Ascending aorta (tissue), 2 donors: ENCODE measurements at places on chromosomes 13 and 19. TPM values are rescaled to one million over a fixed set of nuclear protein-coding genes. Genes with fewer than 3 reads are reported as not detected.

DNA sequence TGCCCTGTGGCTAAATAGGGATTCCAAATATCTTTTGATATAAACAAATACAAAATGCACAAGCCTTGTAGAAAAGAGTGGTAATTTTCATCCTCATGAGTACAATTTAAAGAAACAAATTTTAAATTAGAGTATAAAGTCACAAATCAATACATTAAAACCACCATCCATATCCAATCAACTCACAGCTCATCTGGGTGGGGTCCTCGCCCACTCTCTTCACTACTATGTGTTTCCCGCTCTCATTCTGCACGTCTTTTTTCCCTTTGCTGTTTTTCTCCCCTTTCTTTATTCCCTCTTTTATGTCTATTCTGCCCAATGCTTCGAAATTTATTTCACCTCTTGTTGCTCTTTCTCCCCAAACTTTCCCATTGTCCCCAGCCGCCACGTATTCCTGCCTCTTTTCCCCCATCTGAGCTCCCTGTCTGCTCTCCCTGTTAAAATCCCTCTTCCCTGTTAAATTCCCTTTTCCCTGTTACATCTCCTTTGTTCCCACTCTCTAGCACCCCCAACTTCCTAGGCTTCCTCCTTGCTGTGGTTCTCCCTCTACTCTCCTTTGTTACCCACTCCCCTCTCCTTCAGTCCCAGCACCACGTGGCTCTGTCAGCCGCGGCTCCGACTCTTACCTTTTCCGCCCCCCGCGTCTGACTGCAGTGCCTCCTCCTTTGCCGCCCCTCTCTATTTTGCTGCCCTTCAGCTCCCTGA lies 1.3 kb downstream of the ZNF616 start:
- DNase-seq: no peak

DNA sequence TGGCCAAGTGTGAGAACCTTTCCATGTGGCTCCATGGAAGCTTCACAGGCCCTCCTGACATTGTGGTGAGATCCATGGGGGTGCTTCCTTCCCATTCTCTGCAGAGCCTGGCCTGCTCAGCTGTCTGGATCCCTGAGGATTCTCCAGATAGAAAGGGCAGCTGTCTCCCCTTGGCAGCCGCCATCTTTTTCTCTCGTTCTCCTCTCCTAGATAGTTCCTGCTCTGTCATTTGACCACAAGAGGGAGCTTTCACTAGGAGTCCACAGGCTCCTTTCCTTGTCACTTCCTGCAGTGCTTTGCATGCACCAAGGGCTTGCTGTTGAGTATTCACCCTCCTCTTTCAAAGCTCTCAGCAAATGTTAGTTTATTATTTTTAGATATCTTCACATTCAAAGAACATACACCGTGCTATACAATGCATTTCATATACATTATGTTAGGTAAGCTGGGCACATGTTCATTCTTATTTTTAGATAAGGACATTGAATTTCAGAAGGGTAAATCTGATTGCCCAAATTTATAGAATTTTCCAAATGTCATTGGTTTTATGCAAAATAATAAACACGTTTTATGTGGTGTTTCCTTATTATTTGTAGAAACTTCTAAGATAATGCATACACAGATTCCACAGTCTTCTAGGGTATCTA lies 133.2 kb downstream of the FRY start:
- DNase-seq: no peak

- no peak for DNase-seq
Observed at GRCh38 chr19:54616821-54617560, 13.3 kb upstream of the LILRB1 start.

DNA sequence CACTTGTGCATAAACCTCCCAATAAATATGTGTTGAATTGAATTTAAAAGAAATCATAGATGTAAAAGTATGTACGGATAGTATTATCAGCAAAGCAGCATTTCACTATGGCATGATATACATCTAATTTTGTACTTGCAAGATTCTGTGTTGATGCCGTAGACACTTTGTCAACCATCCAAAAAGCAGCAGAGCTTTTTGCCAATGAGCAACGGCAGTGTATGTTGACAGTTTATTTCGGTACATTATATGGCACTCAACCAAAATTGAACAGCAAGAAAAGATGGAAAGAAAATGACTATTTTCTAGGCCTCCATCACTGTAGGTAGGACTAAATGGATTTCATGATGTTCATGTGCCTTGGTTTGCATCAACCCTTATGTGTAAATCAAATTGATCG lies 543.7 kb downstream of the DACH1 start:
- DNase-seq: no peak

- DNase-seq: no peak
Observed at GRCh38 chr13:103066781-103067345, 646 bp upstream of the SLC10A2 start.

DNA sequence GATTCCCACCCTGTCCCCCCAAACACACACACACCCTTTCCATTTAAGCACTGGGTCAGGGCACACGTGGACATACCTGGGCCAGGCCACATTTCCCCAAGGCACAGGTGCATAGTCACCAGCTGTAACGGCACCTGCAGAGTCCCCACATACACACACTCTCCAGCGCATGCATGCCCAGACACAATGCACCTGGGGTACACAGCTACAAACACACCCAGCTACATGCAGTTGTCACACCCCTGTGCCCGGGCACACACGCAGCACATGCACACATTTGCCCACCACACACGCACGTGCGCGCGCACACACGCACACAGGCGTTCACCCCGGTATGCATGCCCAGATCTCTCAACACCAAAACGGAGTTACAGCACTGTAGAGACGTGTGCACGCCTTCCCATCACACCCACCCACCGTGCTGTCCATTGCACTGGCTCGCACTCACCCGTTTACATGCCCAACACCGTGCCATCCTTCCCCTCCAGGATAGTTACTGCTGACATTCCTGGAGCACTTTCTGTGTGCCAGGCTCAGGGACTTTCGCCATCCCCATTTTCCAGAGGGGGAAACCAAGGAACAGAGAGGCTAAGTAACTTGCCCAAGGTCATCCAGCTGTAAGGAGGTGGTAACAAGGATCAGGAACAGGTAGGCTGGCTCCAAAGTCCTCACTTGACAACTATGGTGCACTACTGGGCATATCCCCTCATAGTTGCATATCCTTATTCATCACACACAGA lies 749 bp upstream of the SHANK1 start:
- DNase-seq: no peak

DNA sequence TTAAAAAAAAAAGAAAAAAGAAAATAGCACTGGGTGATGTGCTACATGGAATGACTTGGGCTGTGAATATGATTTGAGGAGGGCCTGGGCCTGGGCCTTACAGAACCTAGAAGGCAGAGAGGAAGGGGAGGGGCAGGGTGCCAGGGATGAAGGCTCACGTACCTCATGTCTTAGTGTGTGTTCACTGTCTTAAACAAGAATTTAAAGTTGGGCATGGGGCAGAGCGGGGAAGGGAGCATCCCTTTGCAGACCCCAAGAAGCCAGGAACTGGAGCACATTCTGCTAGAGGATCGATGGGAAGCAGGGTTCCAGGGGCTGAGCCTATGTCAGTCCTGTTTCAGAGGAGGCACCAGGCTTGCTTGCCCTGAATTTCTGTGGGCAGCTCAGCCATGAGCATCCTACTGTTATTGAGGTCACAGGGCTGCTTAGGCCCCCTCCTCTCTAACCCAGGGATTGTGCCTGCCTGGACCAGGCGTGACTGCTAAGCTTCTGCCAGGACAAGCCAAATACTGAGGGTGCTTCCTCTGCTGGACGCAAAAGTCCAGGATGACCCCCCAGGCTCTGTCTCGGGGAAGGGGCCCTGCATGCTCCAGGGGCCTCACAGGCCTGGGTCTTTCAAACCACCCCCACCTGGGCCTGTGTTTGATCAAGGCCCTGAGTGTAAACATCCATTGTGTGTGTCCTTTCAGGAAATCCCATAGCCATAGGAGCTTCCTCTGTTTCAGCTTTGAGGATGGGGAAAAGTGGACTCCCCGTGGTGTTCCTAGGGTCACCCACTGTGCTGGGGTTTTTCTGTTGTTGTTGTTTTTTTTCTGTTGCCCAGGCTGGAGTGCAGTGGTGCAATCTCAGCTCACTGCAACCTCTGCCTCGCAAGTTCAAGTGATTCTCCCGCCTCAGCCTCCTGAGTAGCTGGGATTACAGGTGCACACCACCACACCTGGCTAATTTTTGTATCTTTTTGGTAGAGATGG lies 4.8 kb downstream of the LSR start:
- no peak for DNase-seq

DNA sequence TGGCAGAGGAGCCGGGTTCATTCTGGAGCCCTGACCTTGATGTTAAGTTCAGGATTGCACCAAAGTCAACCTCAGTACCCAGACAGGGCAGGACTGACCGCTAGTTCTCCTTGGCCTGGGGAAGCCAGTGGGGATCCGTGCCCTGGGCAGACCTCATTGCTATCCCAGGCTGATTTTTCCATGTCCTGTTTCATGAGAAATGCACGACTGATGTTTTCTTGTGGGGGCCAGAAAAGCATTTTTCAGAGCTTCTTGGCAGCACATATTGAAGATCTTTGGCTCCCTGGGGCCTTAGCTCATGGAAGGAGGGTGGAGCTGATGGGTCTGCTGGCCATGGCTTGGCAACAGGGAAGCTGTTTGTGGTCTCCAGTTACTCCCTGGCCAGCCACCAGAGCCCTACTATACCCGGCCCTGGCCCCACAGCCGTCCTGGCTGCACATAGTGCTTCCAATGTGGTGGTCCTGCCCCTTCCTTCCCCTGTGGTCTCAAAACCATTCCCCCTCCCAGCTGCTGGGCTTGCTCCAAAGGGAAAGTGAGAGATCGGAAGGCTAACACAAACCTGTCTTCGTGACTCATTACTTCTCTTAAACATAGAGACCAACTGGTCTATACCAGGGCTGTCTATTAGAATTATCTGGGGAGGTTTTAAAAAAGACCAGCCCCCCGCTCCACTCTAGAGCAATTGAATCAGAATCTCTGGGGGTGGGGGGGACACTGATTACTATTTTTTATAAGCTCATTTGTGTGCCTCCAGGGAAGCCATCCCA lies 11.2 kb downstream of the IL17D start:
- peak; percentile 87 for DNase-seq

GRCh38 chr13:113666951-113667701 lies at the start of gene GRK1:
GRK1 (plus strand) TSS chr13:113667219; CDS start chr13:113667387, 168 bp downstream.
- DNase-seq: peak; percentile 47

DNA sequence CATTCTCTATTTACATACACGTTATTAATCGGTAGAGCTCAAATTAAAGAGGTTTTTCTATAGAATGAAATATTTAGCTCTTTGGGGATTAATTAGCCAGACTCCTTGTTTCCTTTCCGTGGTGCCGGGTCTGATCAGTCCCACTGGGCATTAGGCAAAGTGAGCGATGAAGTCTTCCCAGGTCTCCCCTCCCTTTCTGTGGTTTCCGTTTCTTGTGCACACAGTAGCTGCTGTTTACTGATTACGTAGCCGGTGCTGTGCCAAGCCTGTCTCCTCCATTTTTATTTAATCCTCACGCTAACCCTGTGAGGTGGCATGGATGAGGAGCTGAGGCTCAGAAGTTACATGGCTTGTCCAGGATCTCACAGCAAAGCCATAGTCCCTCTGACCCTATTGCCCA lies 9.0 kb downstream of the SLC25A15 start:
- DNase-seq: no peak

DNA sequence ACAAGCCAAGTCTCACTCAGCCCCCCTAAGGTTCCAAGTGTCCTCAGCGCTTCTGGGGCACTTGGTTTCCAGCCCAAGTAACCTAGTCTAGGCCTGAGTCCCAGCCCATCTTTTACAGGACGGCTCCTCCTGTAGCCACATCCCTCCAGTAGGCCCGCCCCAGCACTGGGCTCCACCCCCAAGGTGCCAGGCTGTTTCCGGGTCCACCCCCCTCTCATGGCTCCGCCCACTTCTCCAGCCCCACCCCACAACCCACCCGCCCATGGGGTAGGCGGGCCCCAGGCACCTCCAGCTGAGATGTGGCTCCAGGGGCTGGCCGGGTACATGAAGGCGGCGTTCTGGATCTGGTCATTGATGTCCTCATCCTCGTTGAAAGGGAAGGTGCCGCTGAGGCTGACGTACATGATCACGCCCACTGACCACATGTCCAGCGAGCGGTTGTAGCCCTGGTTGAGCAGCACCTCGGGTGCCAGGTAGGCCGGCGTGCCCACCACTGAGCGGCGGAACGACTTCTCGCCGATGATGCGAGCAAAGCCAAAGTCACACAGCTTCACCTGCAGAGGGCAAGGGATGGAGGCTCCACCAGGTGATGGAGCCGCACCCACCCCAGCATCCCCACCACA lies 17.2 kb upstream of the DACT3 start:
- DNase-seq: no peak

DNA sequence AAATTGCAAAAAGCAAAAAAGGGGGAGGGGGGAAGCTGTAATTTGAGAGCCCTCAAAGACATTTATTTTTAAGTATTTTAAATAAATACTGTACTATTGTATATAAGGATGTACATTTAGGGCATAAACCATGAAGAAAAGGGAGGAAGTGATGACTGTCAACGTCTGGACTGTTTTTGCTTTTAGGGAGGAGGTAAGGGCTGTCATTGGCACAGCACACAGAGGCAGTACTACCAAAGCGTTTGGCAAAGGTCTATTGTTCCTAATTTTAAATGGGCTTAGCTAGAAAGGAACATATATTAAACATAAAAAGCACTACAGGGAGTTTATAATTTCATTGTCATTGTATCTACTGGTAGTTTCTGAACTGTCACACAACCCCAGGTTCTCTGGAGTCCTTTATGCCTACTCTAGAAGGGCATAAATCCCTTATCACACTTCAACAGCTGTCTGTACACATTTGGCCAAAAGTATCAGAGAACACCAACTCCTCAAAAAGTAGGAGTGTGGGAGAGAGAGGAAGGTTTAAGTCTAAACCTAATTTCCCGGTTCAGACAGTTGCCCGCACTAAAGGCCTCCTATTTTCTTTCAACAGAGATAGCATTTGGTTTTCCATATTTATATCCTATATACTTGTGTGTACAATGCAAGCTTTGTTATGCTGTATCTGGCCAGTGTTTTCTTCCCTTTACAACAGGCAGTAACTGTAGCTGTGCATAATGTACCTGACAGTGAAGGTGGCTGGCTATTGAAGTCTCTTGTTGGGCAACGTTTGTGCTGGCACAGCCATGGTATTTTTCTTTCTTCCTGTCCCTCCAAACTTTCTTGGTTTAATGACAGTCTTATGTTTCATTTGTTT lies 406.2 kb downstream of the KLF5 start:
- DNase-seq: no peak

GRCh38 chr19:54030895-54031586 lies 32.7 kb downstream of the VSTM1 start:
- no peak for DNase-seq

- no peak for DNase-seq
Observed at GRCh38 chr19:2419754-2420153, 7.6 kb downstream of the TIMM13 start.

GRCh38 chr19:35879770-35880317 lies 11.5 kb downstream of the APLP1 start:
- peak; percentile 89 for DNase-seq

DNA sequence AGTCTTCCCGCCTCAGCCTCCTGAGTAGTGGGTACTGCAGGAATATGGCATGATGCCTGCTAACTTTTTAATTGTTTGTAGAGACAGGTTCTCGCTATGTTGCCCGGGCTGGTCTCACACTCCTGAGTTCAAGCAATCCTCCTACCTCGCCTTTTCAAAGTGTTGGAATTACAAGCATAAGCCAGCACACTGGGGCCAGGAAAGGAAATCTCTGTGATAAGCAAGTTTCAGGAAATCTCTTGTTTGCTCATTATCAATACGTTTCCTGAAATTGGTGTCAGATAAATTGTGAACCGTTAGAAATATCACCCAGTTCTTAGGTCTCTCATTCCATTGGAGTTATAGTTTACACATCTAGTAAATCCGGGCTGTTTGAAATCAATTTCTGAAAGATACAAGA lies 14.2 kb downstream of the WBP4 start:
- no peak for DNase-seq

AXL gene
- 122 TPM for total RNA-seq

POSTN gene
- 149 TPM for total RNA-seq

DAND5 gene
- not detected for total RNA-seq
